ENCODE measurements at places on chromosomes 4 and X. TPM values are rescaled to one million over a fixed set of nuclear protein-coding genes. Genes with fewer than 3 reads are reported as not detected.

- H3K27me3 ChIP-seq, result no peaks in the 10 kb centered on the region
- H3K36me3 ChIP-seq, result peaks cover 21% of the 10 kb centered on the region
- peaks cover 9% of the 10 kb centered on the region for H3K4me1 ChIP-seq
- no peak overlapping the region for H3K4me3 ChIP-seq
- no peak for DNase-seq
These were observed 15.9 kb downstream of the PCGF3 start for GRCh38 chr4:721261-722168.

- no peaks in the 10 kb centered on the region for H3K27me3 ChIP-seq
- no peaks in the 10 kb centered on the region for H3K36me3 ChIP-seq
- H3K27ac ChIP-seq, result no peak overlapping the region
- no peak overlapping the region for H3K4me3 ChIP-seq
- no peak for DNase-seq
These were observed 21.5 kb downstream of the SLC34A2 start for GRCh38 chr4:25677157-25677556.

- no peaks in the 10 kb centered on the region for H3K27me3 ChIP-seq
- H3K4me1 ChIP-seq, result no peaks in the 10 kb centered on the region
- H3K36me3 ChIP-seq, result no peaks in the 10 kb centered on the region
- no peak for DNase-seq
- no peak overlapping the region for H3K27ac ChIP-seq
These were observed 902.7 kb upstream of the EPHA5 start for GRCh38 chr4:66572949-66573348.

DNA sequence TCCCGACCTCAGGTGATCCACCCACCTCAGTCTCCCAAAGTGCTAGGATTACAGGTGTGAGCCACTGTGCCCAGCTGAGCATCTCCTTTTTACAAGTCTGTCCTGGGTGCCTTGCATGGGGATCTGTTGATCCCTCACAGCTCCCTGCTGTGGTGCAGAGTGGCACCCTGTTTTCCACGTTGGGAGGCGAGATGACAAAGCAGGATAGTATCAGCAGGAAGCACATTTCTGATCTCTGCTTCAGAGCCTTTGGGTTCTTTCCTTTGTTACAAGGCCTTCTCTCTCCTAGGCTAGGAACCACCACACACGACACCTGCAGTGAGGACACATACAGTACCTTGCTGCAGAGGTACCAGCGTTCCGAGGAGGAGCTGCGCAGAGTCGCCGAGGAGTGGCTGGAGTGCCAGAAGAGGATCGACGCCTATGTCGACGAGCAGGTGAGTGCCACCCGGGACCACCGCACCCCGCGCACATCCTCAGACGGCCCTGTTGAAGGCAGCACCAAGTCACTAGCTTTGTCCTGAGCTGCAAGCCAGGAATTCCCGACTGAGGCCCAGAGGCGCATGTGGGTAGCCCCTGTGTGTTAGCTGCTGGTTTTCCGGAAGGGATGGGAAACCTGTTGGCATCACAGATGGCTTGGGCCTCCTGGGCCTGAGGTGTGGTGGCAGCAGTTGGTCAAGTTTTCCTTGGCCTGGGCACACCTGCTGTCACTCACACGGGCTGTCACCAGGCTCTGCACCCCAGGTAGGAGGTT is 109.6 kb downstream of the TNIP2 start:
- H3K36me3 ChIP-seq, result peaks cover 23% of the 10 kb centered on the region
- H3K4me3 ChIP-seq, result no peak overlapping the region
- H3K27me3 ChIP-seq, result no peaks in the 10 kb centered on the region
- H3K27ac ChIP-seq, result no peak overlapping the region
- peaks cover 7% of the 10 kb centered on the region for H3K4me1 ChIP-seq

- H3K36me3 ChIP-seq, result no peaks in the 10 kb centered on the region
- no peaks in the 10 kb centered on the region for H3K4me1 ChIP-seq
- H3K27me3 ChIP-seq, result peaks cover 2% of the 10 kb centered on the region
- H3K27ac ChIP-seq, result no peak overlapping the region
These were observed 522.4 kb upstream of the RPS6KA3 start for GRCh38 chrX:20789103-20789502.

DNA sequence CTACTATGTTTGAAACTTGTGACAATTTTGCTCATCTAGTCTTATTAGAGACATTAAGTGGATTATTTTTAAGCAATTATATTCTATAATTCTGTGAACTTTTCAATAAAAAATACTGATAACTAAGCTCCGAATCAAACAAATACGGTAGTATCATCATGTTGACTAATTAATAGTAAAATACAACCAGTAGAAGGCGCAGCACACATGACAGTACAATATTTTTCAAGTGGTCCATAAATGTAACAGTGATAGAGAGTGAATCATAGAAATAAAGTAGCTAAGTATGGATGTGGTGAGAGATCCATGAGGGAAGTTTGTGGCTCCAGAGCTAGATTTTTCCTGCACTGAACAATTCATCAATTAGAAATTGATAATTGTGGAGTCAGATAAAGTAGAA is 666.2 kb downstream of the KCTD8 start:
- no peak for DNase-seq
- no peaks in the 10 kb centered on the region for H3K36me3 ChIP-seq
- H3K27me3 ChIP-seq, result no peaks in the 10 kb centered on the region
- H3K4me3 ChIP-seq, result no peak overlapping the region

- no peak overlapping the region for H3K27ac ChIP-seq
- H3K4me3 ChIP-seq, result no peak overlapping the region
- H3K27me3 ChIP-seq, result no peaks in the 10 kb centered on the region
- no peaks in the 10 kb centered on the region for H3K36me3 ChIP-seq
These were observed 118.3 kb downstream of the RELL1 start for GRCh38 chr4:37567836-37568235.

Gene PCDH7
- not detected for total RNA-seq

Gene GLRA3
- total RNA-seq, result not detected

Gene AKAP14
- total RNA-seq, result not detected

Gene AFM
- not detected for total RNA-seq
